ENCODE measurements at places on chromosomes 7 and 10.

- DNase-seq = no peak
These were observed 285.2 kb downstream of the DNAJB6 start for GRCh38 chr7:157622000-157622399.

DNA sequence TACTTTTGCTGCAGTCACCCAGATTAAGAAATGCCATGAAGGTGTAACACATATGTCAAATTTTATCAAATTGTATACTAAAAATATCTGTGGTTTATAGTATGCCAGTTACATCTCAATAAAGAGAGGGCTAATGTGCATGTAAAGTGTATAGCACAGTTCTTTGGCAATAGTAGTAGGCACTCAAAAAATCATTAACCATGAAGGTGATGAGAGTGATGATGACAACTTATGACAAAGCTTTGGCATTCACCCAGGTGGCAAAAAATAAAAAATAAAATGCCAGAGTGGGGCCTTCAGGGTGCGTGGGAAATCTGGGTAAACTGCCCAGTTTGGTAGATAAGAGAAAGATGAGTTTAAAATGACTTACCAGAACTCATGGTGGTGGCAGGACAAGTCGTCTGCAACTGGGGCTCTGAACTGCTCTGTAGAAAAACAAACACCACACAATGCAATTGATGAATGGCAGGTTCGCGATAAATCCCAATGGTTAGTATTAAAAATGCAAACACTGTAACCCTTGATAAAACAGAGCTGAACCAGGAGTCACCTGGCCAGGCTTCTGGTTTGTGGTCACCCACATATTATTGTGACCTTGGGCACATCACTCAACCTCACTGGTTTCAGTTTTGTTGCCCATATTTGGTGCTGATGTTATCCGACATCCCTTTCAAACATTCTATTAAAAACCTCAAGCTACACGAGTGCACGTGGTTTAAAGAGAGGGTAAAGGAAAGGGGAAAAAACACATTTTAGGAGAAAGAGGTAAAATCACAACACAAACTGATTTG lies 120.2 kb downstream of the SORBS1 start:
- no peak for DNase-seq

DNA sequence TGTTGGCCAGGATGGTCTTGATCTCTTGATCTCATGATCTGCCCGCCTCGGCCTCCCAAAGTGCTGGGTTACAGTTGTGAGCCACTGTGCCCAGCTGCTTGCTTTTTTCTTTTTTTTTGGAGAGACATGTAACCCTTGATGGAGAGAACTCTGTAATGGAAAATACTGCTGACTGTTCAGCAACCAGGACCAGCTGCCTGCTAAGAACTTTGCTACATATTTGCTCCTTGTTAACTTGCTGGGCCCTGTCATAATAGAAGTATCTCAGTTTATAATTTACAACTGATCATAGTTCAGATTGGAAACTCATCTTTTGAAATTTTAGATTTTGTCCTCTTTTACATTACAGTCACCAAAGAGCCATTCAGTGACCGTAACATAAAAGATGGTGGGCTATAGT lies 34.9 kb downstream of the TASOR2 start:
- no peak for DNase-seq

DNA sequence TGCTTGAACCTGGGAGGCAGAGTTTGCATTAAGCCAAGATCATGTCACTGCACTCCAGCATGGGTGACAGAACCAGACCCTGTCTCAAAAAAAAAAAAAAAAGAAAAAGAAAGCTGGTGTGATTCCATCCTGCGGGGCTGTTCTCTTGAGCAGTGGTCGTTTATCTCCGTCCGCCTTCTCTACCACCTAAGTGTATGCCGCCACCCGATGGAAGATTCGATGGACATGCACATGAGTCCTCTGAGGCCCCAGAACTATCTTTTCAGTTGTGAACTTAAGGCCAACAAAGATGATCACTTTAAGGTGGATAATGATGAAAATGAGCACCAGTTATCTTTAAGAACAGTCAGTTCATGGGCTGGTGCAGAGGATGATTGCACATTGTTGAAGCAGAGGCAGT lies 65.7 kb downstream of the ABRAXAS2 start:
- no peak for DNase-seq

DNA sequence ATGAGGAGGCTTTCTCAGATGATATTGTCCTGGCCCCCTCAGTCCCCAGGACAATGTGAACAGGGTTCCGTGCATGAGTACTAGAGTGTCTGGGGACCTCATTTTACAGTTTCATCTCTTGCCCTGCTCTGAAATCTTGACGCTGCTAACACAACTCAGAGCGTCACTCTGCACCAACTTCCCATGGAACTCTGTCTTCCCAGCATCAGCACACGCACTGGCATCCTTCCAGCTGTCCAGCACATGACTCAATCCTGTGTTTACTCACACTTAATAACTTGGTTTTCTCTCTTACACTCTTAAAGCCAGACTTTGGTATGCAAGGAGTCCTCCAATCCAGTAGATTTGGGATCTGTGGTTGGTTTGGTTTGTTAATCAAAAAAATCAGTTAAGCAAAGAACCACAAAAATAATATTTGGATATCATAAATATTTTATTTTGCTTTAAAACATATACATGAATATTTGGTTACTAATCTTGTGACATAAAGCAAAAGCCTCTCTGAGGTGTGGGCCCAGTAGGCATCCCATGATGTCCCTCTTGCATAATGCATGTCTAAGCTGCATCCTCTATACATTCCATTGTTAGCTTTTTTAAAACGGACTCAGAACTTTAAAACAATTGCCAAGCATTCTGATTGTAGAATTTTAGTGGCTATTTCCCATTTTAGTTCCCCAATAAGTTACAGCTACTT lies 131.0 kb downstream of the CXCL12 start:
- no peak for DNase-seq

DNA sequence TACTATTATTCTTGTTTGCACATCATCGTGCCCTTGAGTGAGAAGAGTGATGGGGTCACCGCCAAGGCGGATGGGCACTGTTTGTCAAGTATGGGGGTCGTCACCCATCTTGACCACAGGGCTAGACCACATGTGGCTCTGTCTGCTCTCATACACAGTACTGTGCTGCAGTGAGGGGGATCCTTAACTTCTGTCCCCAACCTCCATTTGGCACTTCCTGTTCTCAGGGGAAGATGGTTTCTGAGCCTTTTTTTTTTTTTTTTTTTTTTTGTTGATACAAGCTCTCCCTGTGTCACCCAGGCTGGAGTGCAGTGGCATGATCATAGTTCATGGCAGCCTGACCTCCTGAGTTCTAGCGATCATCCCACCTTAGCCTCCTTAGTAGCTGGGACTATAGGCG lies 13.6 kb downstream of the WBP1L start:
- no peak for DNase-seq

GRCh38 chr7:92976931-92977330 lies 140.6 kb upstream of the CDK6 start:
- no peak for DNase-seq
